ENCODE measurements at places on chromosomes 11 and 22.

GRCh38 chr22:35418088-35418487 lies 18.1 kb downstream of the MCM5 start:
- peak; percentile 42 for DNase-seq

GRCh38 chr11:84721561-84721961 lies 905.6 kb downstream of the DLG2 start:
- no peak for DNase-seq

- no peak for DNase-seq
Measured at GRCh38 chr11:93704237-93704636, 37.1 kb downstream of the TAF1D start.

DNA sequence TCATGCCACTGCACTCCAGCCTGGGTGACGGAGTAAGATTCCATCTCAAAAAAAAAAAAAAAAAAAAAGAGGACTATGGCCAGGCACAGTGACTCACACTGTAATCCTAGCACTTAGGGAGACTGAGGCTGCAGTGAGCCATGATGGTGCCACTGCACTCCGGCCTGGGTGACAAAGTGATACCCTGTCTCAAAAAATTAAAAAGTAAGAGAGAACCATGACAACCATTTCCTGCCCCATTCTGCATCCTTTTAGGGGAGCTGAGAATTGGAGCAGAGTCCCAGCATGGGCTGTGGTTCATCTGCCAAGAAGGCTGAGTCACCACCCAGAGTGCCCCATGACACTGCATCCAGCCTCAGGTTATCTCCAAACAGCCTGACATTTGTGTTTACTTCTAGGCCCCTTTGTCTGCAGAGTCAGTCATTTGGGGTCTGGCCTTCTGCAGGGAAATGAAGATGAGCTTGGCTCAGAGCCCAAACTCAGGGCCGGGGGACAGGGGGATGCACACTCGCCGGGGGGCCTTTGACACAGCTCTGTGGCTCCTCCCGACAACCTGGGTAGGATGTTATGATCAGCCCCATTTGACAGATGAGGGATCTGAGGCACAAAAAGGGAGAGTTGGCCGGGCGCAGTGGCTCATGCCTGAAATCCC lies 4.7 kb downstream of the CSDC2 start:
- peak; percentile 85 for DNase-seq

GRCh38 chr11:105054723-105055493 lies 9.8 kb upstream of the CARD16 start:
- no peak for DNase-seq

GRCh38 chr11:78019808-78020207 lies 3.3 kb downstream of the KCTD14 start:
- no peak for DNase-seq

GRCh38 chr11:123305601-123306375 lies 110.7 kb upstream of the CLMP start:
- no peak for DNase-seq

- DNase-seq = no peak
Measured at GRCh38 chr11:62201376-62201775, 7.1 kb upstream of the SCGB2A1 start.

DNA sequence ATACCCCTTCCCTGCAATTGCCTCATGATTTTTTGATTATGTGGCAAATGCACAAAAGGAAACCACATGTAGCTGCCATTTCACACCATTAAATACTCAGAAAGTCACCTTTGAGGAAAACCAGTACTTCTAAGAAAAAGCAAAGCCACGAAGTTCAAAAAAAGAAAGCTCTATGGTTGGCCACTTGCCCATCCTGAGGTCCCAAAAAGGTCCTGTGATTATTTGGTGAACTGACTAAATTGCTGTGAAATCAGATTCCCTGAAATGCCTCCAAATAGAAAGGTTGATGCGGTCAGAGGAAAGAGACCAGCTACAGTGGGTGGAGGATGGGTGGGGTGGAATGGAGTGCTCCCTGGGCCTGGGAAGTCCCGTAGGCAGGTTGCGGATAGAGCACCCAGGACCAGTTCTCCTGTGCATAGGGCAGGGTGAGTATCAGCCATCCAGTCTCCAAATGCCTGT lies 26.9 kb downstream of the MRPL16 start:
- no peak for DNase-seq

DNA sequence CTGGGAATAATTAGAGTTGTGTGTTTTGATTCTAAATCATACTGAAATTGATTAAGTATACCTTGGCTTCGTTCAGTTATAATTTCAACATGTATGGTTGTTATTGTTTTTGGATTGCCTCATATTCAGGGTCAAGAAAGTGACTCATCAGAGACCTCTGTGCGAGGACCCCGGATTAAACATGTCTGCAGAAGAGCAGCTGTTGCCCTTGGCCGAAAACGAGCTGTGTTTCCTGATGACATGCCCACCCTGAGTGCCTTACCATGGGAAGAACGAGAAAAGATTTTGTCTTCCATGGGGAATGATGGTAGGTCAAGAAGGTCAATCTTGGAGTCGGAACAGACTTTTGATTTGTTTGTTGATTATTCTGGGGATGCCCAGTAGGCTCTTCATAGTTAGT lies 40.4 kb downstream of the KMT2A start:
- DNase-seq = peak; percentile 24

GRCh38 chr22:29555065-29555644 lies 1.6 kb upstream of the THOC5 start:
- no peak for DNase-seq

DNA sequence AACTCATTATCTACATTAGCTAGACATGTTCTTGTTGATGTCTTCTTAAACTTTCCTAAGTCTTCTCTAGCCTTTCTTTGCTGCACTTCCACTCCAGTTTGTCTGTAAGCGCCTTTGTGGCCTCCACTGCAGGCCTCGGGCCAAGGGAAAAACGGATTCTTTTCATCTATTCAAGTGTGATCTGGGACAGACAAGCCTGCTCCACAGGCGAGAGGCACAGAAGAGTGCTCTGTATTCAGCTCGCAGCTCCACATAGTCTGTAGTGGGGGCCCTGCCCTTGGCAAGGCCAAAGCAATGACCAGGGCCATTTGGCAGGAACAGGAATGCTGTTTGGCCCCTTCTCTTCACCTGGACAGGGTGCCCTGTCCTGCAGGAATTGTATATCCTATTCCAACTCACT lies 84.1 kb upstream of the BARX2 start:
- DNase-seq = no peak

DNA sequence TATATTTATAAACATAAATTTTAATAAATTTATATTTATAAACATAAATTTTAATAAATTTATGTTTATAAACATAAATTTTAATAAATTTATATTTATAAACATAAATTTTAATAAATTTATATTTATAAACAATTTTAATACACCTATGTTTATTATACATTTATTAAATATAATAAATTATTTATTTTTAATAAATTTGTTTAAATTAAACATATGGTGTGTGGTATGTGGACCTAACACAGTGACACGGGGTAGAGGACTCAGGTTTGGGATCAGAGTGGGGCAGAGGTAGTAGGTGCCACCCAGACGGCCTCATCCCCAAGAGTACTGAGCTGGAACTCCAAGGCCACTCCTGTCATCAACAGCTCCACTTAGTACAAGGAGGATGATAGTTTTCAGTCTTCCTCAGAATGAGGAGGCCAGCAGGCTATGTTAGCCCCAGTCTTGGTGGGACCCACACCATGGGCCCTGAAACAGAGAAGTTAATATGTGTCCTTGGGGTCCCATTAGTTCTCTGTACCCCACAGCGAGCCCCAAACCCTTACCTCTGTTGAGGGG lies 46.7 kb upstream of the BID start:
- DNase-seq = no peak

- peak; percentile 17 for DNase-seq
Measured at GRCh38 chr22:44088976-44089570, 65.0 kb downstream of the PARVB start.

GRCh38 chr11:944711-945470 lies 19.2 kb downstream of the AP2A2 start:
- DNase-seq = peak; percentile 45

DNA sequence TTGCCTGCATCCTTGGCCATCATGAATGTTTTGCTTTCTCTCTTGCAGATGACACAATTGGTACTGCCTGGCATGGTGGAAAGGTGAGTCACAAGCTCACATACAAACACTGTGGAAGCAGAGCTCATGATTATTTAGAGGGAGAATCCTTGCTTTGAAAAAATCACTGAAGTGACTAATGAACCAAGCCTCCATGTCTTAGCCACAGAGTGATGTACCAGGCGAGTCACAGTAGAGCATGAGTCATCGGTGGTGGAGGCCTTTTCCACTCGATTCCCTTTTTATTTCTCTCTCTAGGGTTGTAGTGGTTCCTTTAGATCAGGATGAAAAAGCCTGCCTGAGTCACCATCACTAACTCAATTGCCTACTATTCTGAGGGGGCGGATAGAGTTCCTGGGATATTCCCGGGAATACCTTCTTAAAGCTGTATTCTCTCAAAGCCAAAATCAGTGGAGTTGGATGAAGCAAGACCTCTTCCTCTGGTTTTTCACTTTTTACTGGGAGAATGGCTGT lies 49.6 kb upstream of the ALKBH3 start:
- DNase-seq = peak; percentile 94

- DNase-seq = peak; percentile 10
Measured at GRCh38 chr11:22558664-22559063, 67.0 kb downstream of the FANCF start.

DNA sequence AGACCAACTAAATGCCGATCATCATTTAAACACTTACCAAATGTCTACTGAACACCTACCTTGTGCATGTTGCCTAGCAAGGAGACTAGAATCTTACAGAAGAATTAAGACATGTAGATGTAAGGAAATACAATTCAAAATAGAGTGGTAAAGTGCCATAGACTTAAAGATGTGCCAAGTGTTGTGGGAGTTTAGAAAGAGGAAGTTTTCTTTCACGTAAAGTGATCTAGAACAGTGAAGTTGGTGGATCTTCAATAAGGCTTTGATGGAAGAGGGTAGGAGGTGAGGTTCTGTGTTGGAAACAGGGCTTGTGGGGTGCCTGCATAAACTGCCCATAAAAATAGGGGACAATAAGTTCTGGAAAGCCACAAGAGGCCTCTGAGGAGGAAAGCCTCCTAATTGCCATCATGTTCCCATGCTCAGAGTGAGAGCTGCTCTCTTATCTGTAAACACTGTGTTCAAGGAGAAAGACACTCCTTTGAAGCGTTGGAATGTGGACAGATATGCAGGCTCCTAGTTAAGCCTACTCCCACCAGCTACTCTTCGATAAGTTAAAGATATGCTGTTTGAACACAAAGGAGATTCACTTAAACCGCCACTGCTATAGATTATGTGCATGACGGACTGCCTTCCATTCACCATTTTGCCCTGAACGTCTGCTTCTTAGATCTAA lies 66.7 kb downstream of the HSD17B12 start:
- no peak for DNase-seq

GRCh38 chr11:87859636-87860035 lies 315.6 kb downstream of the RAB38 start:
- peak; percentile 7 for DNase-seq

GRCh38 chr11:65380460-65381119 lies 1.9 kb downstream of the SLC25A45 start:
- DNase-seq = no peak

DNA sequence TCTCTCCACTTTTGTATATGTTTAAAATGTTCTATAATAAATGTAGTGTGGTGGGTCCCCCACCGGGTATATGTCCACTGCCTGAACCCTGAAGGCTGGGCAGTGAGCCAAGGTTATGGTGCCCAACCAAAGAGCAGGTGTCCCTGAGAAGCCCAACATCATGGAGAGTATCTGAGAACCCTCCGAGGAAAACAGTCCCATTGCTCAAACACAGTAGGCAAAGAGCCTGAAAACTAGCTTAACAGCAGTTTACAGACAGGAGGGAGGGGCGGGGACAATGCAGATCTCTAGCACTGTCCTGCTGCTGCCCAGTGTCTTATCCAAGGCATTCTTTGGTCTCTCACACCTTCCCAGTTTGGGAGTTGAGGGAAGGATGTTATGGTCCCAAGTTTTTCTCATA lies 91.0 kb downstream of the TMPRSS5 start:
- DNase-seq = no peak

GRCh38 chr11:48134221-48134922 lies 82.2 kb upstream of the OR4B1 start:
- no peak for DNase-seq

DNA sequence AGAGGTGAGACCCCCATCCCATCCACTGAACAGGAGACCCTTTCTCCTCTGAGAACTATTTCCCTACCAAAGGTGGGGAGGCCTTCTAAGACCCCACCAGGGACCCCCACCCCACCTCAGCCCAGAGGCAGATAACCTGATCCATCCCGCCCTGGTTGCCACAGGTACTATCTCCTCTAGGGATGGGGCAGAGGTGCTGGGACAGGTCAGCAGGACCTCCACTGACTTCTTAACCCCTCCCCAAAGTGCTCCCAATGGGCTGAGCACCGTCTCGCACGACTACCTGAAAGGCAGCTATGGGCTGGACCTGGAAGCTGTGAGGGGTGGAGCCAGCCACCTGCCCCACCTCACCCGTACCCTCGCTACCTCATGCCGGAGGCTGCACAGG lies 4.3 kb downstream of the INPPL1 start:
- no peak for DNase-seq

DNA sequence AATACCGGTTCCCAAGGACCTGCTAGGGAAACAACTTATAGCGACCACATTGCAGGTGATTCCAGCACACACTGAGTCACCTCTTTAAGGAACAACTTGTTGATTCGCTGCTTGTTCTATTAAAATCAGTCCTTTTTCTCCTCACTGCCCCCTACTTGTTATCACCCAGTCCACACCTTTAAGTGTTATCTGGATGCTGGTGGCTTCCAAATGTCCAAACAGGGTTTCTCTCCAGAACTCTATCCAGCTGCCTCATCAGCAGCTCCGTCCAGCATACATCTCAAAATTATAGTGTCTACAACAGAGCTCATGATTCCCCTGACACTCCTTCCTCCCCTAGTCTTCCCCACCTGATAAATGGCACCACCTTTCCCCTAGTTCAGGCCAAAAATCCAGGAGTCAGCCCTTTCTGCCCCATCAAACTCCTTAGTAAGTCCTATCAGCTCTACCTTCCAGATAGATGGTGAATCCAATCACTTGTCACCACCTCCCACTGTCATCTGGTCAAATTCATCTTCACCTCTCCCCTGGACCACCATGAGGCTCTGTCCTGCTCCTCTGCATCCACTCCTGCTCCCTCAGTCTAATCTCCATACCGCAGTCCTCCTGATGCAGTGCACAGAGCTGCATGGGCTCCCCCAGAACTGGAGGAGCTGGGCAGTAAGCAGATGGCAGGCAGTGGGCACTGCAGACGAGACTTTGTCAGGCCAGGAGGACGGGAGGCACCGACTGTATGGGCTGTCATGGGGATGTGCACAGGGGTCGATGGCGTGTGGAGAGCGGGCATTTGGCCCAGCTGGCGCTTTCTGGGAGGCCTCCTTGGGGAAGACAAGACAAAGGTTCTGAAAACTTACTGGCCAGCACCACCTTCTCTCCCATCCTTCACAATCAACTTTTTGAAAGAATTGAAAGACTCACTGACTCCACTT lies 19.3 kb downstream of the IL10RA start:
- no peak for DNase-seq

- DNase-seq = peak; percentile 39
Measured at GRCh38 chr22:46514592-46515207, 22.7 kb downstream of the CELSR1 start.

All from cardiac fibroblast (primary cell).